ENCODE measurements at places on chromosomes 12 and 14. TPM values are rescaled to one million over a fixed set of nuclear protein-coding genes. Genes with fewer than 3 reads are reported as not detected.

The DCN gene
- not detected for total RNA-seq

The CLEC4C gene
- total RNA-seq: not detected

The GLIPR1L1 gene
- not detected for total RNA-seq

The PRR4 gene
- 1.9 TPM for total RNA-seq

The ADAM20 gene
- not detected for total RNA-seq

Data from A549 treated with RU486 at 1 μM for 4 hours (cell line).